SW 1271 (cell line): ENCODE measurements at places on chromosomes 2 and 18.

GRCh38 chr2:200431996-200432705, 77.7 kb downstream of the KCTD18 start:
- DNase-seq, result no peak

DNA sequence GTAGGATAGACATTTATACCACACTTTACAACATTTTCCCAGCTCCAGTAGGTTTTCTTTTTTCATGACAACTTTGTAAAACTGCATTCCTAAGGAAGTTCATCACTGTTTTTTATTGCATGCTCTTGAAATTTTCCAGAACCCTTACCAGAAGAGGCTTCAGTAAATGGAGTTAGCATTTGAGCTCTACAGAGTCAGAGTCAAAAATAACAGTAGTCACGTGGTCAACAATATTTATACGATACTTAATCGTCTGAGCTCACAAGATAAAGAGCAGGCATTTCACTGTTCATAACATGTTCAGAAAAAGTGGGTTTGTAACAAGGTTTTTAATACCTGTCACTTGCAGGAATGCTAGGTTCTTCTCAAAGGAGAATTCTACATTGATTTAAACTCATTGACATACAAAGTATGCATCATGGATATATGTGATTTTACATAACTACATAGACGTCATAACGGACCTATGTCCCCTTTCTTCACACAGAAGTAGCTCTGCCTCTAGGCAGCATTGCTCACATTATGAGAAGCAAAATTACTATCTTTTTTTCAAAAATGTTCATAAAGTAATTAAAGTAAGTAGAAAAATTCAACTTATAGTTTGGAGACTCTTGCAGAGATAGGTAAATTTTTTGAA, 187.0 kb upstream of the COL3A1 start:
- DNase-seq, result no peak

- no peak for DNase-seq
Observed at GRCh38 chr2:65026154-65026553, 30.1 kb upstream of the CEP68 start.

GRCh38 chr18:76750917-76751890, 71.2 kb upstream of the ZNF236 start:
- DNase-seq, result no peak

DNA sequence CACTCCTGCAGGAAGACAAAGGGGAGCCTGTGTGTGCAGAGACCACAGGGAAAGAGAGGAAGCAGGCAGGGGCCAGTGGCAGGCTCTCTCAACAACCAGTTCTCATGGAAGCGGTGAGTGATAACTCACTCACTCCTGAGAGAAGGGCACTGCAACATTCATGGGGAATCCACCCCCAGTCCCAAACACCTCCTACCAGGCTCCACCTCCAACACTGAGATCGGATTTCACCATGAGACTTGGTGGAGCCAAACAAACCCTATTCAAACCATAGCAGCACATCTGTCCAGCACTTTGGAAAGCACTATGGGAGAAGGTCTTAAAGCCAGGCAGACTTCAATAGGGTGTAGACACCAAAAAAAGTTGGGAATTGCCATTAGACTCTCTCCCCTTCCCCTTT, 345.7 kb upstream of the SPRED2 start:
- DNase-seq, result no peak

DNA sequence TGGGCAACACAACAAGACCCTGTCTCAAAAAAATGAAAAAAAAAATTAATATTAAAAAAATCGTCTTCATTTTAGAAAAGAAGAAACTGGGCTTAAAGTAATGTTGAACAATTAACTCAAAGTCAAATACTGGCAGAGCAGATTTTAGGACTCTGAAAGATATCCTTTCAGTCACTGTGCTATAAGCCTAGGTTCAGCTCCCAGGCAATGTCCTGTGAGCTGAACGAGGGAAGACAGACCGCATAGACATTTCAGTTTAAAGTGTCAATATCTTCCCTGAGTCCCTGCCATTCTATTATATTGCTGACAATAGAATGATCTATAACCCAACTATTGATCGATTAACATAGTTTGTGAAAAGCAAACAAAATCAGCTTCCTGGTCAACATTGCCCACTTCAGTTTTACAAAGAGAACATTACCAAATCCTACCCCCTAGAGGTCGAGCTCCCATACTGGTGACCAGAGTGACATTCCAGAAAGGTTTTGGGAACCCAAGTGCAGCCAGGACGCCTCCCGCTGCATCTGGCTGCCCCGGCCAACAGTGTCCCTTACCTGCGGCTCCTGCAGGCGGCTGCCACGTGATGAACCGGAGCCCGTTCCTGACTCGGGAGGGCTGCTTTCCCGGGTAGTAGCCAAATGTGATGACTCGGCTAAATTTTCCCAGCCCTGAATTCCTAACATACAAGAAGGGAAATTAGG, 639 bp downstream of the MRO start:
- DNase-seq, result no peak

GRCh38 chr2:179129574-179130238, 79.8 kb upstream of the CCDC141 start:
- DNase-seq, result no peak

DNA sequence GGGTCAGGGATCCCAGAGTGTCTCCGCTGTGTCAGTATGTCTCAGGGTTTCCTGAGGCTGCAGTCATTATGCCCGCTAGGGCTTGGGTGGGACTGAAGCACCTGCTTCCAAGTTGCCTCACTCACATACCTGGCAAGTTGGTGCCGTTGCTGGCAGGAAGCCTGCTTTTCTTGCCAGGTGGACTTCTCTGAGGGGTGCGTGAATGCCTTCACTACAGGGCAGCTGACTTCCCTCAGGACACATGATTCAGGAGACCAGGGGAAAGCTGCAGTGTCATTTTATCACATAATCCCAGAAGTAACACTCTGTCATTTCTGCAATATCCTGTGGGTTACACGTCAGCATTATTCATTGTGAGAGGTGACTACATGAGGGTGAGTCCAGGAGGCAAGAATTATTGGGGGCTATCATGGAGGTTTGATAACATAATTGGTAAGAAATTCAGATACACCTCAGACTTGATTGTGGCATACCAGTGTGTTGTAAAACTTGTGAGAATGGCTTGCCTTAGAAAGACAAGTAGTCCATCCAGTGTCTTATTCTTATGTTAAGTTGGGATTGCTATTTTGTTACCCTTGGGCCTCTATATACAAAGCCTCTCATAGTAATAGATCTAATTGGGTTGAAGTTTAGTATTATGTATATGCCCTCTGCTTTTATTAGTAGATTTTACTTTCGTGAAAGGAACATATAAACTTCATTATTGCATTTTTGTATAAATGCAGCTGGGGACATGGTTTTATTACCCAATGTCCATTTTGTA, 44.1 kb downstream of the NEDD4L start:
- no peak for DNase-seq

GRCh38 chr18:56314396-56314795, 324.0 kb downstream of the TXNL1 start:
- DNase-seq, result no peak

GRCh38 chr18:12398625-12399024, 9.1 kb upstream of the PRELID3A start:
- no peak for DNase-seq

DNA sequence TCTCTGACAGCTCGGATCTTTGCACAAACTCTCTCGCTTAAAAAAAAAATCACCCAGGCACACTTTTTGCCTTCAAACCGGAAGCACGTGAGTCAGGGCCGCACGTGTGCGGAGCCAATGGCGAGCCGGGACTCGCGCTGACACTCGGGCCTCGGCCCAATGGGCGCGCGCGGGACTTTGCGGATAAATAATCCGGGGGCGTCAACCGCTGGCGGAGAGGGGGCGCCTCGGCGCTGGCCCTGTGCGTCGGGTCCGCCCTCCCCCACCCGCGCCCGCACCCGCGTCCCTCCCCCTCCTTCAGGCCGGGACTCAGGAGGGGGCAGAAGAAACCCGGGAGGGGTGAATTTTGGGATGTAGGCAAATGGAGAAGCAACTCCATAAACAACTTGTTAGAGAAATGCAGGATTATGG, 319 bp upstream of the EN1 start:
- peak; percentile 87 for DNase-seq

DNA sequence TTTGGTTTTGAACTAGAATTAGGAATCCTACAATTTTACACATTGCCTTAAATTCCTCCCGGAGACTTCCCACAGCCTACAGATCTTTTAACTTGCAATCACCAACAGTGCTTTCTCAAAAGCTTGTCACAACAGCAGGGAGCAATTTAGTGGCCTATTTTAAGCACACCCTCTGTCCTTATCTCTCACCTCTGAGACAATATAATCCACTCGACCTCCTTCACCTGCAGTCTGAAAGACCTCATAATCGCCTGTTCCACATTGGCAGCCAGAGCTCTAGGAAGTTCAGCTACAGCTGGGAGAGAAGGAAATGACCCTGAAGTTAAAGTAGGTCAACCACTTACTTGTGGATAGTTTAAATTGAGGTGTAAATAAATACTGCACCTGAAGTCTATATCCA, 249.7 kb upstream of the DLGAP1 start:
- no peak for DNase-seq

GRCh38 chr18:7116792-7117389, 706 bp downstream of the LAMA1 start:
- no peak for DNase-seq

DNA sequence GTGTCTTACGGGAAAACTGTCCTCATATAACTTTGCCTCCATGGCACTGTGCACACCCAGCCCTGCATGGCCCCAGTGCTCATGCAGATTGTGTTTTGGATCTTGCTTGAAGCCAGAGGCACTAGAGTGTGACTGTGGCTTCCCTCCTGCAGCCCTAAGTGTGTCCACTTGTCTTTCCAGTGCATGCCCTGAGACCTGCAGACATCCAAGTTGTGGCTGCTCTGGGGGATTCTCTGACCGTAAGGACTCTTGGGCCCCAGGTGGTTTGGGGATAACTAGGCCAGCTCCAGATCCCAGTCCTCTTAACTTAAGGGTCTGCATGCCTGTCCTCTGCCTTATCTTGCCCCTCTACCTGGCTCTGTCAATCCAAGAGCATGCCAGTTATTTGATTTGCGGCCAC, 96.6 kb downstream of the PLB1 start:
- no peak for DNase-seq

DNA sequence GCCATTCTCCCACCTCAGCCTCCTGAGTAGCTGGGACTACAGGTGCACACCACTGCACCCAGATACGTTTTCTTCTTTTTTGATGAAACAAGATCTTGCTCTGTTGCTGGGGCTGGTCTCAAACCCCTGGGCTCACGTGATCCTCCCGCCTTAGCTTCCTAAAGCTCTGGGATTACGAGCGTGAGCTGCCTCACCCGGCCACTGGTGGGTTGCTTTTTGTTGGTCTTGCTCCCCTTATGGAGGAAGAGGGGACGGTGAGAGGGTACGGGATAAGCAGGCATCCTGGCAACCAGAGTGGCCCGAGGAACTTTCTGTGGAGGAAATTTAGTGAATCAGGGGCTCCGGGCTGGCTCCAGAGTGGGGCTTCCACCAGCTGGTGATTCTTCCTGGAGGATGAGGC, 222.3 kb downstream of the HDAC4 start:
- no peak for DNase-seq

DNA sequence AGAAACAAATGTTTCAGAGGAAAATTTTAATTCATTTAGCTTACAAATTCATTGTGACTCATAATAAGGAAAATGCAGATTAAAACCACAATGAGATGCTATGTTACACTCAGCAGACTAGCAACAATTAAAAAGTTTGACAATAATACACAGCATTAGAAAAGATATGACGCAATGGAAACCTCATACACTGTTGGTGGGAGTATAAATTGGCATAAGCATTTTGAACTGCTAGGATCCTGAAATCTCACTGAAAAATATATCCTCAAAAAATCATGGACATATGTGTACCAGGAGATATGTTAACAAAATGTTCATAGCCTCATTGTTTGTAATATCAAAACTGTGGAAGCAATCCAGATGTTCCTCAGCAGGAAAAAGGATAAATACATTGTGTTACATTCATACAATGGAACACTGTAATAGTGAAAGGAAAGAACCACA, 13.7 kb downstream of the CALCRL start:
- no peak for DNase-seq

- DNase-seq, result peak; percentile 89
Observed at GRCh38 chr2:100291152-100291970, 30.9 kb downstream of the LONRF2 start.

DNA sequence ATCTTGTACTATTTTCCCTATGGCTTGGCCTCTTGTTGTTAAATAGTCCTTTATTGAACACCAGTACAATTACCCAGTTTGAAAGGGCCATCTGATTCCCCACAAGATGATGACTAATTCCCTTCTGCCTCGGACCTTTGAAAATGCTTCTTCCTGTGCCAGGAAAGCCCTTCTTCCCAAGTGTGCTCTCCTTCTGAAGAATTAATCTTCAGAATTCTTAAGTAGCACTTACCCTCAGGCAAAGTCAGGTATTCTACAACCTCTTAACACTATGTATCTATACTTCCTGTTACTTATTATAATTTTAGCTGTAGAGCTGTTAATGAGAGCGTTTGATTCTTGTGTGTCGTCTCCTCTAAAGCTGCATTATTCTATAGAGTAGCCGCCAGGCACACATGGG, 28.6 kb upstream of the MEX3C start:
- no peak for DNase-seq

- DNase-seq, result no peak
Observed at GRCh38 chr2:12651641-12652040, 65.1 kb upstream of the TRIB2 start.

DNA sequence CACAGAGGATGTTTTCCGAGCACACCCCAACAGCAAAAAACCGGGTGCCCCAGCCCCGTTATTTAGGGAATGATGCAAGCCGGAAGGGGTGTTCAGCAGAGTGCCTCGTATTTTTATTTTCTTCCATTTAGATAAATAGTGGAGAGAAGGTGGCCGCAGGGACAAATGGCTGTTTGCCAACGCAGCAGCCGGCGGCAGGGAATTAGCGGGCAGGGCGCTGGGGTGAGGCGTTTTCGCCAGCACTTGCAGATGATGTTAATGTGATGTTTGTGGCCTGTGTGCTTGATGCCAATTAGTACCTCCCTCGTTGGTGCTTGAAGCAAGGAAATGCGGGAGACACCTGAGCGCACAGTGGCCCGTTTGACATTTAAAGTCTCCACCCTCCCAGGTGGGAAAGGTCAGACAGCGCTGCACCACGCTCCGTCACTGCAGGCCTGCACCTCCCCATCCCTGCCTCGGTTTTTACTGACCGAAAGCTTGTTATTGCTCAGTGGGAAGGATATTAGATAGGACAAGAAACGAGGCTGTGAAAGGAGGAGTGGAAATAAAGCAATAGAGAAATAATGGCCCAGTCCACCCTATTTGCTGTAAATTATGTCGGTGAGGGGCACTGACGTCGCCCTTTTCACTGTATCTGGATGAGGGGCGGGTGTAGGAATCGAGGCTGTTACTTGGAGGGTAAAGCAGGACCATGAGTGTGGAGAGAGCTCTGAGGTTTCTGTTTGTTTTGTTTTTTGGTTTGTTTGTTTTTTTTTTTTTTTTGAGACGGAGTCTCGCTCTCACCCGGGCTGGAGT, 39.1 kb downstream of the NFATC1 start:
- no peak for DNase-seq

DNA sequence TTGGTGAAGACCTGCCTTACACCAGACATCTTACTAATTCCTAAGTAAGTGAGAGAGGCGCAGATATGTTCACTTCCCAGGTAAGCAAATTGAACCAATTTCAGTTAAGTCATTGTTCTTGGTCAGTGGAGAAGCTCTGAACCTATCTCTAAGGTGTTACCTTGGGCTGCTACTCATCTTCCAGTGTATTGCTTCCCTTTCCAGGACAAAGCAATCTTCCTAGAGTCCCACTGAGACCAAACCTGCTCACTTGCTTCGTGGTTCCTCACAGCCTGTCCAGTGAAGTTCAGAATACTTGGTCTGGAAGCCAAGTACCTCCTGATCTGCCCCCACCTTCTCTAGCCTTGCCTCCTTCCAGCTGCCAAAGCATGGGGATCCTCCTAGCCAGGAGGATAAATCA, 22.5 kb upstream of the GBX2 start:
- no peak for DNase-seq
